ENCODE measurements at places on chromosomes 16 and 17.

GRCh38 chr17:41528959-41529353 lies 848 bp upstream of the KRT19 start:
- peak; percentile 82 for DNase-seq

- DNase-seq, result peak; percentile 87
Measured at GRCh38 chr17:40647624-40648383, at the start of gene SMARCE1. SMARCE1 (minus strand) TSS chr17:40647818; CDS start chr17:40645802, 2,016 bp downstream.

GRCh38 chr17:44850025-44850424 lies 2.3 kb downstream of the HIGD1B start:
- no peak for DNase-seq

- no peak for DNase-seq
Measured at GRCh38 chr17:82605939-82606600, 42.2 kb downstream of the WDR45B start.

DNA sequence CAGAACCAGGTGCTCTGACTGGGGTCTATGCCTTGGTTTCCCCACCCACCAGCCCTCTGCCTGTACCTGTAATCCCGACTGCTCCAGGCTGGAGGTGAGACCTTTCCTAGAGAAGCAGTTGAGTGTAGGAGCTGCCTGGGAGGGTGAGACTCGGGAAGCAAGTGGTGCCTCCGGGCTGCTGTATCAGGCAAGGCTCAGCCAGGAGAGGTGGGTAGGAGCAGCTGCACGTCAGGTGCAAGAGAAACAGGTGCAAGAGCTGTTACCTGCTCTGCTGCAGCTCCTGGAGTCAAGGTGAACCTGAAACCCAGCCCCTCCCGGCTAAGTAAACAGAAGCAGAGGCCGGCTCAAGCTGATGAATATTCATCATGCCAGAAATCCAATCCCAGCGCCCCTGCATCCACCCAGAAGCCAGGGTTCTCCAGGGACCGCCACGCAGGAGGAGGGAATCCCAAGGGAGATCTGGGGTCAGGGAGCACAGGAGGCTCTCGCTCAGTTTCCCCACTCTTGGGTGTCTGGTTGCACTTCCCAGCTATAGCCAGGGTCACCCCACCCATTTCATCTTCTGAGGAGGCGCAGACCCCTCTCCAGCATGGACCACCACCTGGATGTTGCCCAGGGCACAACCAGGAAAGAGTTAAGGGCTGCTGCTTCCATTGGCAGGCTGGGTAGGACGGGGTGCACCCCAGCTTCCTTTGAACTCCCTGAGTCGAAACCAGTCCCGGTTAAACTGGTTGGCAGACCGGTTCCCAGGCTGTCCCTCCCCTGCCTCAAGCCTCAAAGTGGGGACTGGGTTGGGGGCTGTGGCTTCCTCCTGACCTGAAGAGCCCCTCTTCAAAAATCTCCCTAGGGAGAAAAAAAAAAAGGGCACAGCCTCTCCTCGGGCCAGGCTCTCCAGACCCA lies at the start of gene PRR15L:
Gene PRR15L, minus strand, starts transcription at position 293 of the 900 bp plus-strand sequence. CDS start 4,649 bp downstream, outside the sequence.
- peak; percentile 99 for DNase-seq

GRCh38 chr16:67264866-67265265 lies 14.5 kb upstream of the PLEKHG4 start:
- no peak for DNase-seq

DNA sequence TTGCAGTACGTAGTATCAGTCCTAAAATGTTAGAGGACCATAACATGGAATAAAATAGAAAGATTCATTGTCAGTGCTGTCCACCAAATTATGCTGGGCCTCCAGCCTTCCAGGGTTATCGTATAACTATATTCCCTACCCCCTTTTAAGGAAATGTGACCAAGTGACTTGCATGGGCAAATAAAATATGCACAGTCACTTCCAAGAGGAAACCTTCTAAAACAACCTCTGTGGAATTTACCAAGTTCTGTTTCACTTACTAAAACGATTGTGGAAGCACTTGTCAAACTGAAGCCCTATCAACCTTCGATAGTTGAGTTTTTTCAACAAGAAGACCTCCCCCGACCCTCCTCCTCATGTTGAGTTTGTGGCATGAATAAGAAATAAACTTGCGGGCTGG lies 345.4 kb upstream of the C16orf82 start:
- no peak for DNase-seq
